ENCODE measurements at places on chromosomes 11 and 22. TPM values are rescaled to one million over a fixed set of nuclear protein-coding genes. Genes with fewer than 3 reads are reported as not detected.

DUSP18 gene
- 4.4 TPM for total RNA-seq

OR4C3 gene
- total RNA-seq, result not detected

CRYAB gene
- 1.4 TPM for total RNA-seq

DNA sequence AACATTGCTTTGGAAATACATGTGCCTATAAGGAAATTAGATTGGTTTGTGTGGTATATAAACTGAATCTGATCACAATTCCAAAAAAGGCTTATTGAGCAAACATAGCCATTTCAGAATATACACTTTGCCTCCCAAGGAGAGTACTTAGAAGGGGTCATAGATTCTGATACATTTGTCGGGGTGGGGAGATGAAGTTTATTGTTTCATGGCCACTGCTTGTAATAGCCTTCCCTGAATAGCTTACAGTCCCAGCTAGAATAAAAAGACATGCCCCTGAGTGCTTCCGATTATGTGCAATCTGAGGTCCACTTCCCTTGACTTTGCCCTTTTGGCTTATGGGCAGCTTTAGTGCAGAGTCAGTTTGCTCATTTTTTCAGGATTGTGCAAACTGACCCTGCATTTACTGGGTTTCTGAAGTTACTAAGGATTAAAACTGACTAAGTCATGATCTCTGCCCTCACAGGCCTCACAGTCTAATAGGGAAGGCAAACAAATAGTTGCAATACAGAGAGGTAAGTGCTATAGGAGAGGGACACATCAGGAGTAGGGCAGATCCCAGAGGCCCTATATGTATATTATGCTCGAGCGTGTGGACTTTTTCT is 184.2 kb downstream of the BLID start:
- no peak overlapping the region for H3K27ac ChIP-seq
- no peak for DNase-seq
- peaks cover under 1% of the 10 kb centered on the region for H3K27me3 ChIP-seq
- H3K4me3 ChIP-seq, result no peak overlapping the region

- no peak overlapping the region for H3K4me3 ChIP-seq
- H3K36me3 ChIP-seq, result no peaks in the 10 kb centered on the region
- H3K4me1 ChIP-seq, result no peaks in the 10 kb centered on the region
- H3K27me3 ChIP-seq, result no peaks in the 10 kb centered on the region
- DNase-seq, result no peak
Measured at GRCh38 chr22:30773919-30774318, 79.2 kb downstream of the OSBP2 start.

DNA sequence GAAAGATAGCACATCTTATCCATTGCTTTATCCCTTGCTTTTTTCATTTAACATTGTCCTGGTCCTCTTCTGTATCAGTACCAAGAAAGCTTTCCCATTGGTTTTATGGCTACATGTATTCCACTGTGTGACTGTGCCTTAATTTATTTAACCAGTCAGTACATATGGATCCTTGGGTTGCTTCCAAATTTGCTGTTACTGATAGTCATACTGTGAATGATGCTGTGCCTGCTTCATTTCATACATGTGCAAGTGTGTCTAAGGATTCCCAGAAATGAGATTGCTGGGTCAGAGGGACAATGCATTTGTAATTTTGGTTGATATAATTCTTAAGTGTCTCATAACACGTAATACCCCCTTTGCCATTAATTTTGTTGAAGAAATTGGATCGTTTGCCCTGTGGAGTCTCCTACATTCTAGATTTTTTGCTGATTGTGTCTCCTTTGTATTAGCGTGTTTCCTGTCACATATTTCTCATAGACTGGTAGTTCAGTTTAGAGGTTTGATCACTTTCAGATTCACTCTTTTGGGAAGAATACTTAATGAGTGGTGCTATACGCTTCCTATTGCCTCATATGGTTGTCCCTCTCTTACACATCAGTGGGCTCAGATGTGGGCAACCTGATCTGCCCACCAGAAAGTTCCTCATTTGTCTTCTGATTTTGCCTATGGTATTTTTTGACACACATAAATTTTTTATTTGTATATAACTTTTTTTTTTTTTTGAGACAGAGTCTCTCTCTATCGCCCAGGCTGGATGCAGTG is 35.3 kb downstream of the MYBPC3 start:
- peaks cover 19% of the 10 kb centered on the region for H3K36me3 ChIP-seq
- no peak overlapping the region for H3K4me3 ChIP-seq
- H3K4me1 ChIP-seq, result no peaks in the 10 kb centered on the region
- no peak overlapping the region for H3K27ac ChIP-seq
- no peaks in the 10 kb centered on the region for H3K27me3 ChIP-seq
- DNase-seq, result no peak

Data from WTC11 (cell line).